ENCODE measurements at places on chromosomes 3 and 15. TPM values are rescaled to one million over a fixed set of nuclear protein-coding genes. Genes with fewer than 3 reads are reported as not detected.

- no peak for DNase-seq
These were observed 2.8 kb downstream of the UBE2E1 start for GRCh38 chr3:23808525-23808924.

DNA sequence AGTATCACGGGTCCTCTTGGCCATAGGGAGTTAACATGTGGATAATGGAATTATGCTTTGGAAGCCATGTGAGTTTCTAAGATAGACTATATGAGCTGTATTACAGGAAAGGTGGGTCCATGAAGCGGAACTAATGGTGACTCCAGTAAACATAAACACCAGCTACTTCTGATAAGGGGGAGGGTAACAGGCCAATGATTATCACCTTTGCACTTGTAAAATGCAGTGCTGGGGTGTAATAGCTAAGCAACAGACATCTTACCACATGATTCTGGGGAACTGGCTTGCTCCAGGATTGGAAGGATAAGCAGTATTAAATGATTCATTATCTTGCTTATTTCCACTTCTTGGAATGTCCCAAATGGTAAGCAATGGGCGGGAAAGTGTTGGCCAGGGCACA is 61.4 kb upstream of the CD47 start:
- no peak for DNase-seq

- peak; percentile 33 for DNase-seq
These were observed 32.4 kb downstream of the ACAN start for GRCh38 chr15:88835646-88836045.

GRCh38 chr3:198076722-198077308 is 116.8 kb downstream of the LMLN start:
- DNase-seq = no peak

GRCh38 chr3:176714034-176714433 is 483.2 kb downstream of the TBL1XR1 start:
- peak; percentile 3 for DNase-seq

GRCh38 chr3:5731100-5731499 is 543.6 kb downstream of the EDEM1 start:
- DNase-seq = peak; percentile 5

DNA sequence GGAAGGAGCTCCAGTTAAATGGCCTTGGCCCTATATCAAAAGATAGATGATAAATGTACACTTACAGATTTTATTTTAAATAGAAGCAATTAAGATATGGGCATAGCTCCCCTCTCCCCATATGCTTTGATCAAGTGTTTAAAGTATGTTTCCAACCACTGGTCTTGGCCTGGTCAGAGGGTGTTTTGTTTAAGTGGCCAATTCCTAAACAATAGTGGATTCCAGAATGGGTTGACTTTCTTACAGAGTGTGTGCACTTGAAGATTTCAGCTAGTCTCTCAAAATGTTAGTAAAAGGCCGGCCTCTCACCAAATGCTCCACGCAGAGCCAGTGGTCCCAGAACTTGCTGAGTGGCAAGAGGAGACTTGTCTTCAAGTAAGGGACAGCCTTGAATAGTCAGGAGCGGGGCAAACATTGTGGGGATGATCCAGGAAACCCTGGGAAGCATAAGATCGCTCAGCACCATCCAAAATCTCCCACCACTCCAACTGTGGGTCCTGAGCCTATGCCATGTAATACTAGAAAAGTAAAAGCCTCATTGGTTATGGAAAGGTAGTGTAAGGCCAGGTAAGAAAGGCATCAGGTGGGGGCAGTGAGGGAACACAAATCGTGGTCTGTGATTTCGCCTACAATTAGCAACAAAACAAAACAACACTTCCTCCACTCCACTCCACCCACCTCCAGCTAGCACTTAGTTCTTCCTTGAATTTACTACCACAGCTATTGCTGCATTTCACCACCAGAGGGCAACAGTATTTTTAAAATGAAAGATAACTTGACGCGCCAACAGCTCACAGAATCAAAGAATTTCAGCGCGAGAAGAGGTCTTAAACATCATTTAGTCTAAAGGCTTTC is 4.8 kb downstream of the RARRES1 start:
- DNase-seq = peak; percentile 72

- peak; percentile 35 for DNase-seq
These were observed 30.2 kb upstream of the ATOSA start for GRCh38 chr15:52709187-52709981.

DNA sequence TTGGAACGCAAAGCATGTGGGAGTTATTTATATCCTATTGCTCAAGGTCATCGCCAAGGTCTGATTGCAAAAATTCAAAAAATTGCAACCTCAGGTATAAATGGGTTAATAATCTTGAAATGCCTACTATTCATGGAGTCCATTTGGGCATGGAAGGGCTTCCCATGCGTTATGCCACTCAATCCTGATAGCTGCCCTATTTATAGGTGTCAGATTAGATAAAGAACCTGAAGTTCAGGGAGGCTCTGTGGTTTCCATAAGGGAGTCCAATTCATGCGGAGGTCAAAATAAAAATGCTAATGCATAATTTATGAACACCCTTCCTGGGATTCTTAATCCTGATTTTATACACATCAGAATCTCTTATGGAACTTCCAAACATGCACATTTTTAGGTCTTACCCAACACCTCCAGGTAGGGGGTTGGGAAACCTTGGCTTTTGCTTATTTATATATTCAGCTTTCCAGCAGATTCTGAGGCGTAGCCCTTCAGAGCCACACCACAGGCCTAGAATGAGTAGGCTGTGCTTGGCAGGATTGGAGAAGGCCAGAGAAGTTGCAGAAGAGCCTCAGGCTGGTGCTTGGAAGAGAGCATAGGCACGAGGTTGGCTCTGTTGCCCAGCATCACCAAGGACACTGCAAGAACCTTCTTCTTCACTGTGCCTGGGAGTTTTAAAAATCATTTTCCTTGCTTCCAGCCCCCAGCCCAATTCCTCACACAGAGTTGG is 324.4 kb upstream of the CFAP20DC start:
- no peak for DNase-seq

DNA sequence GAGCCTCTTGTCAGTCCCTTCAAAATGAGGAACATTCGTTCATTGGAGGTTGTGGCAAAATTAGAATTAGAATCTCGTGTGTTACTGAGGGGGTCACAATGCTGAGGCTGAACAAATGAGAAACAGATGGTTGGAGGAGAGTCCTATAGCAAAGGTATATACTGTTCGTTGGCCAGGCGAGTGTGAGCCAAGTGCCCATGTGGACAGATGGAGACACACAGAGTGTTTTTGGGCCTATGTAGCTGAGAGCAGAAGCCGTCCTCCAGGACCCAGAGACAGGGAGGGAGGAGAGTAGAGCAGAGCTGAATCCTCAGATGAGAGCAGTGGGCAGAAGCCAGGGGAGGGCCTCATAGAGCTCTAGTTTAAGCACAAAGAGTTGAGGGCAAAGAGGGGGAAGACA is 98.9 kb downstream of the NR1D2 start:
- no peak for DNase-seq

- DNase-seq = no peak
These were observed 24.9 kb downstream of the ALS2CL start for GRCh38 chr3:46668591-46668990.

EPHA3 gene
- total RNA-seq = not detected

SENP8 gene
- total RNA-seq = 5.0 TPM

NME9 gene
- total RNA-seq = not detected

SI gene
- not detected for total RNA-seq

METTL6 gene
- 28.1 TPM for total RNA-seq

SKOR1 gene
- total RNA-seq = 0.17 TPM

GNAT1 gene
- total RNA-seq = not detected

LACTB gene
- 9.9 TPM for total RNA-seq

KNG1 gene
- not detected for total RNA-seq

MUC4 gene
- not detected for total RNA-seq

C3orf49 gene
- not detected for total RNA-seq

ONECUT1 gene
- not detected for total RNA-seq

All from MCF 10A (cell line).